NCI-H2081 treated with DMSO at 0.1 percent for 48 hours (cell line): ENCODE measurements at places on chromosomes 2 and 18.

GRCh38 chr2:10300328-10300920 is 2.3 kb upstream of the HPCAL1 start:
- DNase-seq, result no peak

GRCh38 chr2:23757686-23758433 is 169.1 kb downstream of the ATAD2B start:
- DNase-seq, result no peak

GRCh38 chr2:32775954-32776353 is 148.1 kb downstream of the TTC27 start:
- no peak for DNase-seq

- no peak for DNase-seq
Measured at GRCh38 chr18:72206814-72207213, 337.3 kb downstream of the CBLN2 start.

- DNase-seq, result peak; percentile 36
Measured at GRCh38 chr2:172103471-172104272, 972 bp upstream of the DLX2 start.

GRCh38 chr2:223967981-223968380 is 10.7 kb downstream of the MRPL44 start:
- no peak for DNase-seq

DNA sequence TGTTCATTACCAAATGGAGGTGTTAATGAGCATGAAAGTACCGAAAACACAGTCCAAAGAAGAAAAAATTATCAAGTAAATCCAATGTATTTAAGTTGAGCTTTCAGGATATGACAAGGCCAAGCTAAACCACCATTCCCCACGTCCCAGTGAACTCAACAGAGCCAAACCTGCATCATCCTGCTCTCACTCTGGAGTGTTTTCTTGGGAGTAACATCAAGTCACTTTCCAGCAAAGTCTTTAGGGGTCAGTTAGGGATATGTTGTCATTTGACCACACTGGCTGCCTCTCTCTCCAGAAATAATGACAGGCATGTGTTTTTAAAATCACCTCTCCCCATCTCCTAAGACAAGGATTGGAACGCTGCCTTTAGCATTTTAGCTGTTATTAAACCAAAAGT is 140.5 kb downstream of the SRBD1 start:
- DNase-seq, result no peak

DNA sequence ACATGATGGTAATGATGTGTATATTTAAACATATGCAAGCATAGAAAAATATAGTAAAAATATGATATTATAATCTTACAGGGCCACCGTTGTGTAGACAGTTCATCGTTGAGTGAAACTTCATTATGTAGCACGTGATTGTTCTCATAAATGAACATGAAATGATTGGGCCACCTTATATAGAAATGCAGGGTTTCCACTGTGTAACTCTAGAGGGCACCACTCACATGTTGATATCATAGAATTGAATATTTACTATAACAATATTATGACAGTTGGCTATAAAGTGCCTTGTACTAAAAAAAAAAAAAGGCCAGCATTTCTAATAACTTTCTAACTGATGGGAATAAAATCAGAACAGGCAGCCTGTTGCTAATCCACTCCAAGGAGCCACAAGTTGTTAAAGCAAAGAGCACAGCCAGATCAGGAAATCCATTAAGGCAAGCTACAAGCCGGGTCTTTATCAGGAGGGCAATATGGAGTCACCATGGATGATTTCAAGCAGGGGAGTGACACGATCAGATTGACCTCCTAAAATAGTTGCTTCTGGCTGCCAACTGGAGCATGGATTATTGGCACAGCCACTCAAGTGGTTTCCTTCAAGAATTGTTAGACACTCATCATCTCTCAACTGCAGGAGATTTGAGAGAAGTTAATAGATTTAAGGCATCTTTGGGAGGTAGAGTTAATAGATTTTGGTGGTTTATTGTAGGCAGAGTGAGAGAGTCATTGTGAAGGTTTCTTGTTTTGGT is 16.7 kb downstream of the IL1F10 start:
- DNase-seq, result no peak

- DNase-seq, result no peak
Measured at GRCh38 chr2:156818221-156818620, 382.0 kb downstream of the GPD2 start.

DNA sequence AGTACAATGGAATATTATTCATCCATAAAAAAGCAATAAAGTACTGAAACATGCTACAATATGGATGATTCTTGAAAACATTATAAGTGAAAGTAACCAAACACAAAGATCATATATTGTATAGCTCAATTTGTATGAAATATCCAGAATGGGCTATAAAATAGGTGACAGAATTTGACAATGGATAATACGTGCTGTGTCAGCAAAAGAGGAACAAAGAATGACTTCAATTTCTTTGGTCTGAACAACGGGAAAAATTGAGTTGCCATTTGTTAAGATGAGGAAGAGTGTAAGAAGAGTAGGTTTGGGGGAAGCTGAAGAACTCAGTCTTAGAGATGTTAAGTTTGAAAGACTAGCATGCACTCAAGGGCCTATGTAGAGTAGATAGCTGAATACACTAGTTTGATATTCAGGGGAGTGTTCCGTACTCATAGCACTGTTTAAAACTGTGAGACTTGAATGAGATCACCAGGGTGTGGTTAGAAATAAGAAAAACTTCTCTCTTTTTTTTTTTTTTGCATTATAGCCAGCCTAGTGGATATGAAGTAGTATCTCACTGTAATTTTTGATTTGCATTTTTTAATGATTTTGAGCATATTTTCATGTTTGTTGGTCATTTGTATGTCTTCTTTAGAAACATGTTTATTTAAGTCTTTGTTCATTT is 213.6 kb downstream of the NR4A2 start:
- no peak for DNase-seq

DNA sequence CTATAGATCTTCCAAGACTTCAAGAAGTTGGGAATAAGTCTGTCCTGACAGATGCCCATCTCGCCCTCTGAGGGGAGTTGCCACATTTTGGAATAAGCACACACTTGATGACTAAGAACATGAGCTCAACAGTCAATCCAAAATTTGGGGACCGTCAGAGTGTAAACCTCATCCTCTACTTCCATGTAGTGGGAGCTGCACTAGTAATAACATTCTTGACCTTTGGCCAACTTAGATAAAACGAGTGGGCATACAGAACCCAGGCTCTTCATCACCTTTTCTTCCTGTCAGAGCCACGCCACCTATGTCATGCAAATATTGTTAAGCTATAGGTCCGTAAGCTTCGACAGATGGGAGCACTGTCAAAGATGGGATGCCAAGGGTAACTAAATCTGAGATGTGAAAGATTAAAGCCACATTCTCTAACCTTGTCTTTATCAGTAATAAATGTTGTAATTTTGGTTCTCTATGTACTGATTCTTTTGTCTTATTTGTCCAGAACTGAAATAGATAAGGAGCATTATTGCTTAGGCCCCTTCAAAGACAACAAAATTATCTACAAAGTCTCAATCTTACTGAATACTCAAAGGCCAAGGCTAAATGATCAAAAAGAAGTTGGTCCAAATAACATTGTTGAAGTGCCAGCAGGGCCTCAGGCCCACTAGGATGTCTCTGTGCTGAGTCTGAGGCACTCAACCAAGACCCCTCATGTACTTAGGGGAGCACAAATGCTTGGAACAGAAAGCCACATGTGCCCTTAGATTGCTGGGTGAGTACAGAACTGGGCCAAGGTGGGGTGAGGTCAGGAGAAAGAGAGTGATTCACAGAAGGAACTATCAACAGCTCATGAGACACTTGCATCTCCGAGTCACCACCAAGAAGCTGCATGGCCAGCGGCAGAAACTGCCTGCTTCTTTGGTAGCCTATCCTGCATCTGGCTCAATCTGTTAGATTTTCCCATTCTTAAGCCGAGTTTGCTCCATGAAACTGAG is 15.0 kb downstream of the CDH2 start:
- no peak for DNase-seq
